ENCODE measurements at places on chromosomes 4 and X.

- DNase-seq, result no peak
Measured at GRCh38 chr4:40710484-40711254, 39.1 kb upstream of the NSUN7 start.

GRCh38 chr4:153519687-153520086 lies 53.5 kb downstream of the TMEM131L start:
- no peak for DNase-seq

DNA sequence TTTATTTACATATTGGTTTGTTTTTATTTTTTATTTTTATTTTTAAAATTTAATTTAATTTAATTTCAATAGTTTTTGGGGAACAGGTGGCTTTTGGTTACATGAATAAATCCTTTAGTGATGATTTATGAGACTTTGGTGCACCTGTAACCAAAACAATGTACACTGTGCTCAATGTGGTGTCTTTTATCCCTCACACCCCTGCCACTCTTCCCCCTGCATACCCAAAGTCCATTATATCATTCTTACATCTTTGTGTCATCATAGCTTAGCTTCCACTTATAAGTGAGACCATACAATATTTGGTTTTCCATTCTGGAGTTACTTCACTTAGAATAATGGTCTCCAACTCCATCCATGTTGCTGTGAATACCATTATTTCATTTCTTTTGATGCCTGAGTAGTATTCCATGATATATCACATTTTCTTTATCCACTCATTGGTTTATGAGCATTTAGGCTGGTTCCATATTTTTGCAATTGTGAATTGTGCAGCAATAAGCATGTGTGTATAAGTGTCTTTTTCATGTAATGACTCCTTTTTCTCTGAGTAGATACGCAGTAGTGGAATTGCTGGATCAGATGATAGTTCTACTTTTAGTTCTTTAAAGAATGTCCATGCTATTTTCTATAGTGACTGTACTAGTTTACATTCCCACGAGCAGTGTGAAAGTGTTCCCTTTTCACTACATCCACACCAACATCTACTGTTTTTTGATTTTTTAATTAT lies 157.1 kb downstream of the CPXCR1 start:
- no peak for DNase-seq

DNA sequence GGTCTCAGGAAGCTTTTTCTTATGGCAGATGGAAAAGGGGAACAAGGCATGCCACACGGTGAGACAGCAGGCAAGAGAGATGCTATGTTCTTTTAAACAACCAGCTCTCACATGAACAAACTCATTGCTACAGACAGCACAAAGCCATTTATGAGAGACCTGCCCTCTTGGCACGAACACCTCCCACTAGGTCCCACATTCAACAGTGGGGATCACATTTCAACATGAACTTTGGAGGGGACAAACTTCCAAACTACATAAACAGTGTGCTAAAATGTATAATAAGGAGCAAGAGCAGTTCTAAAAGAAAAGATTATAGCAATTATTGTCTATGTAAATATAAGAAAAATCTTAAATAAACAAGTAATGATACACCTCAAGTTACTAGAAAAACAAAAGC lies 391.8 kb upstream of the CPXCR1 start:
- DNase-seq, result no peak

- DNase-seq, result no peak
Measured at GRCh38 chr4:29320947-29321620, 1399.1 kb upstream of the PCDH7 start.

- no peak for DNase-seq
Measured at GRCh38 chr4:101528526-101528925, 181.2 kb upstream of the PPP3CA start.

DNA sequence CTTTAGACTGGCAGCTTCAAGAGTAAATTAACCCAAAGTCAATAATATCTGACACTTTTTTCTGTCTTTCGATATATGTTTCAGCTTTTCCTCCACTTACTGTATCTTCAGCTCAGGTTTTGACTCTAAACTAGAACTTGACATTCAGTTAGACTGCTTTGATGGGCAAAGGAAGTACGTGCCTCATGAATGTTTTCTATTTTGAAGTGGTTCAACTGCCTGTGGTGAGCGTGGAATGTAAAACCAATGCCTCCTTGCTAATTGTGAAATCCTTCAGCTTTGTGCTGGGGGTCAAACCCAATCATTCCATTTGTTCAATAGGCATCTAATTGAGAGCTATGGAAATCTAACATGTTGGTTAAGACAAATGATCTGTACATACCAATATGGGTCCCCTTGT lies 857.0 kb upstream of the HTR2C start:
- DNase-seq, result no peak

DNA sequence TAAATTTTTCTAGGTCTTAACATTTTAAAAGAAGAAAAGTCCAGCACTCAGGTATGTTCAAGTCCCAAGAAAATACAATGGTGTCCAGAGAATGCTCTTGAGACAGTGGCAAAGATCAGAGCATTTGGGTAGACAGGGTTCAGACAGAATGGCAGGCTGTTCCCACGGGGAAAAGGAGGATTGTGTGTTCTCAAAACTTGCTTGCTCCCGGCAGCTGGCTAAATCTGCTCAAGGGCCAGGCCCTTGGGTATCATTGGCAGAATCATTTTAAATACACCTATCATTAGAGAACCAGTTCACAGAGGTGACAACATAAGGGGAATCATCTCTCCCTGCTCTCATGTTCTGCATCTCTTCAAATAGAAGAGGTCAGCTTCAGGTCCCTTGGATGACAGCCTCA lies 456.3 kb downstream of the DTHD1 start:
- DNase-seq, result peak; percentile 9

DNA sequence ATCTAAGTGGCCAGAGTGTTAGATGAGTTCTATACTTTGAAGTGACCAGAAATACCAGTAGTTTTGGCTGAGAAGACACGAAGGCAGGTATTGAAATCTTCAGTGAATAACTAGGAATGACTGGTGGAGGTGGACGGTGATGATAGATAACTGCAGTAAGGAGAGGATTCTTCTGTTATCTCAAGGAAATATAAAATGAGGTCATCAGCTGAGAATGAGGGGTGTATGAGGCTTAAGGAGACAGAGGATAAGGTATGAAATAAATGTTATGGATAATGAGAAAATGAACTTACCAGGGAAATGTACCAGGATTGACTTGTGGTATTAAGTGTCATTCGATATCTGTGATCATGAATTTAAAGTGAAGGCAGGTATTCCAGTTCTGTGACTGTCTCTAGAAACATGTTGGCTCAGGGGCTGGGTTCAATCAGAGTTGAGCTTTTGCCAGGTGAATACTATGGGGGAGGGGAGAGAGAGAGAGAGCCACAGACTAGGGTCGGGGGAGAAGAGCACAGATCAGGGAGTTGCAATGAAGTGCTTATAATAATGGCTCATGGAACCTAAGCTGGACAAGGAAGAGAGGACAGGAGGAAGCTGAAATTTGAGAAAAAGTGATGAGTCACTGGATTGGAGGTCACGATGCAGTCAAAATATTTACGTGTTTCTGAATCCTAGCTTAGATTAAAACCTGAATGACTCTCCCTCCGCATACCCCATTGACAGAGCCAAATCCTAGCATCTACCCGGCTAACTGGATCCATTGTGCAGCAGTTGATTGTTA lies 37.5 kb upstream of the BRS3 start:
- DNase-seq, result no peak

DNA sequence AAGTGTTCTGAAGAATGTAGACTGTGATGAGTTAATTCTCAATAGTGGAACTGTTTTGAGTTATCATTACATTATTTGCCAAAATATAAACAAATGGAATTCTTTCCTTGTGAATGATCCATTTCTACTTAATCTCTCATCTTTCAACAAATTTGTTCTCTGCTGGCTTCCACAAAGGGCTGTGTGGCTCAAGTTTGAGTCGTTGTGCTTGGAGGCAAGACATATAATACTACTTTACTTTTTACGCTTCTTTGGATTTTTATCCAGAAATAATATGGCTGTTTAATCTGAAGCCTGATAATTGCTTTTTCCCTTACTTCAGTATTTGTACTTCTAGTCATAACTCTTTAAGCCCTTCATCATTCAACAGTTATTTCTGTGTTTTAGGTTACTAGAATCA lies 169.5 kb downstream of the ARHGAP10 start:
- no peak for DNase-seq

GRCh38 chrX:7110821-7111276 lies 36.7 kb upstream of the STS start:
- peak; percentile 18 for DNase-seq

GRCh38 chr4:26803211-26803861 lies 57.3 kb upstream of the STIM2 start:
- peak; percentile 38 for DNase-seq

DNA sequence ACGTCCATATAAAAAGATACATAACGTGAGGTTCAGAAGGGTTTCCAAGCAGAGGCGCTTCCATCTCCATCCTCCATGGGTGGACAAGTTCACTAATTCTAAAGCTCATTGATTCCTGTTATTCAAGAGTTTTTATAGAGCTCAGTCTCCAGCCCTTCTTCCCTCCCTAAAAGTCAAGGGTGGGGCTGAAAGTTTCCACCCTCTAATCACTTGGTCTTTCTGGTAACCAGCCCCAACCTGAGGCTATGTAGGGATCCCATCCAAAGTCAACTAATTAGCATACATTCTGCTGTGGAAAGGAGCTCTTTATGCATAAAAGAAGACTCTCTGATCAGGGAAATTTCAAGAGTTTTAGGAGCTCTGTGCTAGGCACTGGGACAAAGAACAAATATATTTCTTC lies 46.9 kb upstream of the VEGFC start:
- DNase-seq, result no peak

DNA sequence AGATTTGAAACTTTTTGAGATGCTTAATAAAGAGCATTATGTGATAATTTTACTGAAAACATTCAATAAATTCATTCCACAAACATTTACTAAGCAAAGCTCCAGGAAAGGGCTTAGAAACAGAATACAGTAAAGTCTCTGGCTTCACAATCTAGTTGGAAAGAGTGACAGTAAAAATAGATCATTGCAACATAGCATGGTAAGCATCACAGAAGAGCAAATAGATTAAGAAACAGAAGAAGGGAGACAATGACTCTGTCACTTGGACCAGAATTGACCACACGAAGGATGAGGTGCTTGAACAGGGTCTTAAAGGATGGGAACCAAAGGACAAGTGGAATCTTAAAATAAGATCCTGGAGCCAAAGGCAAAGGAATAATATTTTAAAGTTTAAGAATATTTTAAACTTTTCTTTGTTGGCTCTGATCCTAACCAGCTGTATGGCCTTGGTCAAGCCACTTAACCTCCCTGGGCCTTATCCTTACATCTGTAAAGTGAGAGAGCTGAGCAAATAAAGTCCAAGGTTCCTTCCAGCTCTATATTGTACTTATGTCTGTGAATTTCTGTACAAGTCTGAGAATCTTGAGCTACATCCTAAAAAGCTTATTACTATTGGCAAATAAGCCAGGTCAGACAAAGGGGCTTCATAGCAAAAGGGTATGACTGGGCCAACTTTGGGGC lies 33.9 kb downstream of the SEC24D start:
- no peak for DNase-seq

DNA sequence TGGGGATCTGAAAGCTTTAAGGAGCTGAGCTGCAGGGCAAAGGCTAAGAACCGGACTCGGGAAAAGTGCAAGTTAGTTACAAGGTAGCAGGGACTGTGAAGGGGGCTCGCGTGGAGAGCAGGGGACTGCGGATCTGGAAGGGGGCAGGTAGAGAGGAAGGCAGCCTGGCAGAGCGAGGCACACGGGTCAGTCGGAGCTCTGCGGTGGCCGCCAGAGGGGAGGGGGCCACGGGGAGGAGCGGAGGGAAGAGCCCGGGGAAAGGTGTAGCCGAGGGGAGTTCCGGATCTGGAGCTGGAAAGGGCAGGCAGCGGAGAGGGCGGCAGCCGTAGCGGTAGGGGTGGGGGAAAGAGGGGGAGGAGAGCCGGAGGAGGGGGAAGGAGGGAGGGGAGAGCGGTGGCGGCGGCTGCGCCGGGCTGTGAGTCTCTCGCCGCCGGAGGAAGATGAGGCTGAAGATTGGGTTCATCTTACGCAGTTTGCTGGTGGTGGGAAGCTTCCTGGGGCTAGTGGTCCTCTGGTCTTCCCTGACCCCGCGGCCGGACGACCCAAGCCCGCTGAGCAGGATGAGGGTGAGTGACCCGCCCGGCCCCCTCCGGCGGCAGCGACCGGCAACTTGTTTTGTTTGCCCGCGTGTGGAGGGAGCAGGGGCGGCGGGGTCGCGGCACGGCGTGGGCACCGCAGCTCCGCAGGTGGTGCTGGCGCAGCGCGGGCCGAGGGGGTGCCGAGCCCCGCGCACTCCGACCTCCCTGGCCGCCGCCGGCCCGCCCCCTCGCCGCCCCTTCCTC lies at the start of gene GALNT7:
TSS of gene GALNT7 (plus strand) at position 416 of the 782 bp plus-strand sequence. CDS start at position 441, 25 bp downstream.
- DNase-seq, result peak; percentile 88

GRCh38 chrX:115425359-115425758 lies 135.6 kb upstream of the PLS3 start:
- DNase-seq, result no peak

DNA sequence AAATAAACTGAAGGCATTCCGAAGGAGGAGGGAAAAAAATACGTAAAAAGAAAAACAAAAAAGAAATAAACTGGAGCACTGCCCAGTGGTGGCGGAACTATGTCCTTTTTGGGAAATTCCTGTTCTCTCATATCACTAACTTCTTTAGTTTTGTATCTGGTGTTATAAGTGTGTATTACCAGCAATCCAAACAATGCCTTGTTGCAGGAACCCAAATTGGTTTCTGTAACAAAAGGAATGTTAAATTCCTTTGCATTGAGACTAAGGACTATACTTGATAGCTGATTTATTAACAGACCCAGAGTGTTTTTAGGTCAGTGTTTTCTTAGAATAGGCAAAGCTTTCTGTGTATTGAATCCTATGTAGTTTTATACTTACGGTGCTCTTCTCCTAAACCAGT lies 6.6 kb downstream of the CCNG2 start:
- DNase-seq, result no peak

DNA sequence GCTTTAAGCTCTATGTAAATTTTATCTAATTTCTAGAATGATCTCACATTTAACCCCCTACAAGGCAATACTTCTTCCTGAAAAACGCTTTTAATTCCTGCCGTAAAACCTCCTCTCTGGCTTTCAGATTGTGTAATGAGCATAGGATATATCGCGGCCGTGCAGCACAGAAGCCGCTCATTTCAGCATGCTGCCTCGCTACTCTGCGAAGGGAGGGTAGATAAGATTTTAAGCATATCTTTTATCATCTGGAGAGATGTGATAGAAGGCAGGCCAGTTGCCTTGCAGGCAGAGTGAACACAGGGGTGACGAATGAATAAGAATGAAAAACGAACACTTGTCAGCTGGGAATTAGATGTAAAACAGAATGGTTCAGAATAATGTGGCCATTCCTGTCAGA lies 265.5 kb downstream of the UNC5C start:
- no peak for DNase-seq

DNA sequence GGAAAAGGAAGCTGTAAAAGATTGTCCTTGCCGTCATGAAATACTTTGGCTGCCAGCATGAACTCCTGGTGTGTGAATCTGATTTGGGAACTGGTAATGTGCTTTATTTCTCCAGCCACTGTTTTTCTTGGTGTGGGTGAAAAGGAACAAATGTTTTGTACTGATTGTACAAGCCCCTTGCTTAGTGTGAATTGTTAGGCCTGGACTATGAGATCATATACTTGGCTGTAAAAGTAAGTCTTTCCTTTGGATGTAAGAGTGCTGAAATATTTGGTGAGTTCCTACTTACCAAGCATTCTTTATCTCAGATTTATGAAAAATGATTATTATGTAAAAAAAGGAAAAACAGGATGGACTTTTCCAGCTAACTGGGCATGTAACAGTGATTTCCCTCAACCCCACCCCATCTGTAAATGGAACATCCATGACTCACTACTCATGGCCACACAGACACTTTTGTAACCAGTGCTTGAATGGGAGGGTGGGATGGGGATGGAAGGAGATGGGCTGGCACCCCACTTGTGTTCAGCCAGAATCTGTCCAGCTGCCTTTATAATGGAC lies 6.3 kb downstream of the FNIP2 start:
- DNase-seq, result no peak

GRCh38 chr4:32423267-32423666 lies 1703.1 kb downstream of the PCDH7 start:
- no peak for DNase-seq

Measured in retina (tissue), 1 donor.